ENCODE measurements at places on chromosomes 4 and X.
A peak's percentile ranks its signal among the peaks of the same experiment; 100 is the strongest.

DNA sequence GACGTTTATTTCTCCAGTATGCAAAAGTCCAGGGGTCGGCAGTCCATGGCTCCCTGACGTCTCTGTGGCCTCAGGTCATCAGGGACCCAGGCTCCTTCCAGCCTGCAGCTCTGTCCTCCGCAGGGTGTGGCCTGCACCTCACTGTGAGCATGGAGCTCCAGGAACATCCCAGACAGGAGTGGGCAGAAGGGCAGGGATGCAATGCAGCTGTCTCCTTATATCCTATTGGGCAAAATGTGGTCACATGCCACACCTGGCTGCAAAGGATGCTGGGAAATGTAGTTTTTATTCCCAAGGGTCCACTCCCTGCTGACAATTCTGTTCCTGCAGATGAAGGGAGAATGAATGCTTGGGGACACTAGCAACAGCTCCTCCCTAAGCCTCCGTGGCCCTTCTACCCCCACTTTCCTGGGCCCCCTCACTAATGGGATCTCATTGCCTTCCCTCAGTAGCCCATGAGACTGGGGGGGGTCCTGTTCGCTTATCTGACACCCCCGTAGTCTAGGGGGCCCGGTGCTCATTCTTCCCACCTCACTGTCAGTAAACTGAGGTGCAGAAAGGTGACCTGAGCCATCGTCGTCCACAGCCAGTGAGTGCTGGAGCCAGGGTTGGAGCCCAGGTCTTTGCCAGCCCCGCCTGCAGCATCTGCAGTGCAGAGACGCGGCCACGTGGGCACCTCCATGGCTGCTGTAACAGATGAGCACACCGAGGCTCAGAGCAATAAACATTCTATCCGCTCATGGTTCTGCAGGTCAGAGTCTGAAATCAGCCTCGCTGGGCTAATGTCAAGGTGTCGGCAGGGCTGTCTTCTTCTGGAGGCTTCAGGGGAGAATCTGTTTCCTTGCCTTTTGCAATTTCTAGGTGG lies 5.9 kb upstream of the GRPEL1 start:
- DNase-seq = no peak

GRCh38 chrX:123525123-123525725 lies 207.6 kb downstream of the THOC2 start:
- DNase-seq = no peak

GRCh38 chr4:25405453-25405852 lies 28.4 kb downstream of the ANAPC4 start:
- DNase-seq = no peak

DNA sequence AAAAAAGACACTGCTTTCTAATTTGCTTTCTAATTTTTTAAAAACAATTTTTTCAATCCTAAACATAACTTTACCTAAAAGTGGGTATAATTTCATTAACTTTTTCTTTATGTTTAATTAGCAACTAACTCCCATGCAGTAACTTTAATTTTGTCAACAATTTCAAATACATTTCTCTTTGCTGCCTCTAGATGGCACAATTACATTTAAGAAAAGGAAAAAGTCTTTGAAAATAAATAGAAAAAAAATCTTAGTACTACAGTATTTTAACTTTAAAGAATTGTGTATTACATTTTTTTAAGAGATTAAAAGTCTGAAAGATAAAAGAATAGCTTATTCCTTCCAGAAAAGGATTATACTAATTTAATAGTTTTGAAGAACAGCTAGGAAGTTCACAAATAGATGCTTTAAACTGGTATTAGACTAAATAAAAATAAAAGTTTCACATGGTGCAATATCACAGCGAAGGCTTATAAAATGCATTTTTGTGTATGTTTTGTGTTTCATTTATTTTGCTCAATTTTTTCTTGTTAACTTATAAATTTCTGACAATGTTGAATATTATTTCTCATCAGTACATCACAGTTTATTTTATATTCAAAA lies 105.1 kb downstream of the ADGRA3 start:
- no peak for DNase-seq

DNA sequence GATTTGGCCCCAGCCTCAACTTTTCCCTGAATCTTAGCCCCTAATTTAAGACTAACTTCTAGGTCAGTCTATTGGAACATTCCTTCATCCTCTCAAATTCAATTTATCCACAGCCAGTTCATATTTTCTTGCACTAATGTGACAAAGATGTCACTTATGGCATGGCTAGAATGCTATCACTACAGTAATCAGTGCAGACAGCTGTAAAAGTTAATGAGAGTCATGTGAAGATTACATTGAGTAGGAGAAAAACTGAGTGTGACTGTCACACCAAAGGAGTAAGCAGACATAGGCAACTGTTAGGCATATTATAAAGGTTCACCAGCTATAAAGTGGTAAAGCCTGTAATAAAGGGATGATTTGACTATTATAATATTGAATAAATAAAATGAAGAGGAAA lies 42.6 kb downstream of the GABRG1 start:
- DNase-seq = no peak

DNA sequence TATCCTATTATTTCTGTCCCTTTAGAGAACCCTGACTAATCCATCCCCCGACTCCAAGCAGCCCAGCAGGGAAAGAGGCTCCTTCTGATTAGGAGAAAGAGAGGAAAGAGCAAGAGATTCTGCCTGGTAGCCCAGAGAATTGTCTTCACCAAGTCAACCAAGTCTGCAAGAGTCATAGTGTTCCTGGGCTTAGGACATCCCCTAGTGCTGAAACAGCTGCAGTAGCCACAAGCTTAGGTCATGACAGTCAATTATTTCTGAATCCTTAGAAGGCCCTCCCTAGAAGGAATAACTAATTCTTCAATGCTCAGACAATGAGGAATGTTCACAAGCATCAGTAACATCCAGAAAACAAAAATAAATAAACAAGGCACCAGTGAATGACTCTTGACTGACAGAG lies 480.3 kb upstream of the GRIA3 start:
- no peak for DNase-seq

GRCh38 chr4:137649711-137650450 lies 117.6 kb upstream of the PCDH18 start:
- no peak for DNase-seq

DNA sequence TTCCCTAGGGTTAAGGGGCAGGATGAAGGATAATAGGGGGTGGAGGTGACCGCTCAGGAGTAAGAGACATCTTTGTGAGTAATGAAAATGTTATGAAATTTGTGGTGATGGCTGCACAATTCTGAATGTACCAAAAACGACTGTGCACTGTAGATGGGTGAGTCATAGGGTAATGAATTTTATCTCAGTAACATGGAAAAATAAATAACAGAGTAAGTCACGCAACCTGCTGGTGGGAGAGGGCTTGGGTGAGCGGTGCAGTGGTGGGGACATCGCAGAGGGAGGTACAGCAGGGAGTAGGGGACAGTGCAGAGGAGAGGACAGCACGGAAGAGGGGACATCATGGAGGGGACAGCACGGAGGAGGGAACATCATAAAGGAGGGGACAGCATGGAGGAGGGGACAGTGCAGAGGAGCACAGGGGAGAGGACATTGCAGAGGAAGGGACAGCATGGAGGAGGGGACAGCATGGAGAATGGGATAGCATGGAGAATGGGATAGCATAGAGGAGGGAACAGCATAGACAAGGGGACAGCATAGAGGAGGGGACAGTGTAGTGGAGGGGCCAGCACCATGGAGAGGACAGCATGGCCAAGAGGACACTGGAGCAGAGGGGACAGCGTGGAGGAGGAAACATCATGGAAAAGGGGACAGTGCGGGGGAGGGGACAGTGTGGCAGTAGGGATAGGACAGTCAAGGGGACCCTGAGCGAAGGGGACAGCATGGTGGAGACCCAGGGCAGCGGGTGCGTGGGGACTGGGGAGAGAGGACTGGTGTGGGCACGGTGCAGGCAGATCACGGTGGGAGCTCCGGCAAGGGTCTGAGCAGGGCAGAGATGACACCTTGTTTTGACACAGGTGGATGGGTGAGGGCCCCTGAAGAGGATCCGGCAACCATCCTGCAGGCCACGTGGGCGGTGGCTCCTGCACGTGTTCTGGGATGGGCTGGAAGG lies 68.5 kb upstream of the MXD4 start:
- DNase-seq = no peak

GRCh38 chr4:152117520-152117919 lies 356.7 kb upstream of the GATB start:
- DNase-seq = no peak

DNA sequence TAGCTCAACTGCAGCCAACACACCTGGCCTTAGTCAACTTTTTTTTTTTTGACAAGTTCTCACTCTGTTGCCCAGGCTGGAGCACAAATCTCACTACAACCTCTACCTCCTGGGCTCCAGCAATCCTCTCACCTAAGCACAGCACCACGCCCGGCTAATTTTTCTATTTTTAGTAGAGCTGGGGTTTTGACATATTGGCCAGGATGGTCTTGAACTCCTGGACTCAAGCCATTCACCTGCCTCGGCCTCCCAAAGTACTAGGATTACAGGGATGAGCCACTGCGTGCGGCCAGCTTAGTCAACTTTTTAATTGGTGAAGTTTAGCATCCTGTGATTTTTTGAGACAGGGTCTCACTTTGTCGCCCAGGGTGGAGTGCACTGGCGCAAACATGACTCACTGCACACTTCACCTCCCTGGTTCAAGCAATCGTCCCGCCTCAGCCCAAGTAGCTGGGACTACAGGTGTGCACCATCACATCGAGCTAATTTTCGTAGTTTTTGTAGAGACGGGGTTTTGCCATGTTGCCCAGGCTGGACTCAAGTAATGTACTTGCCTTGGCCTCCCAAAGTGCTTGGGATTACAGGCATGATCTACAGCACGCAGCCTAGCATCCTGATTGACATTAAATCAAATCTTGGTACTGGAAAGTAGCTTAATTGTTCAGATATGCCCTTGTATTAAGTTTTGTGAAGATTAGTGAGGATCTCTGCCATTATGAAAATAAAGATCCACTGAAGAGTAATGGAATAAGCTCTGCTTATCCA lies 8.3 kb downstream of the HNRNPDL start:
- DNase-seq = no peak

GRCh38 chr4:16351161-16351560 lies 124.9 kb upstream of the TAPT1 start:
- no peak for DNase-seq

GRCh38 chrX:22278375-22278774 lies 5.7 kb downstream of the CBLL2 start:
- DNase-seq = no peak

DNA sequence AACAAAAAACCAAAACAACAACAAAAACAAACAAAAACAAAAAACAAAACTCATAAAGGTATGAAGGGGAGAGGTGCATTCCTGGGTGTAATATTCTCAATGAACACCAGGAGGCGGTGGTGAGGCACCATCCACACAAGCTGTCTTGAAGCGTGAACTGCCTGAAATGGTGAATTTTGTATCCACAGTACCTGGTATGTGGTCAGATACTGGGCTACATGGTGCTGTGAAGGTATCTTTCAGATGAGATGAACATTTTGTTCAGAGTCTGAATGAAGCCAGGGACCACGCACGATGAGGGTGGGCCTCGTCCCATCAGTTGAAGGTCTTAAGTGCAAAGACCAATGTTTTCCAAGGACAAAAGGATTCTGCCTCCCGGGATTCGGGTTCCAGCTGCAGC lies 58.5 kb downstream of the ASMT start:
- peak; percentile 31 for DNase-seq

GRCh38 chr4:89110541-89110985 lies 770 bp upstream of the TIGD2 start:
- DNase-seq = no peak

- no peak for DNase-seq
These were observed 59.6 kb downstream of the FAM193A start for GRCh38 chr4:2595952-2596552.

DNA sequence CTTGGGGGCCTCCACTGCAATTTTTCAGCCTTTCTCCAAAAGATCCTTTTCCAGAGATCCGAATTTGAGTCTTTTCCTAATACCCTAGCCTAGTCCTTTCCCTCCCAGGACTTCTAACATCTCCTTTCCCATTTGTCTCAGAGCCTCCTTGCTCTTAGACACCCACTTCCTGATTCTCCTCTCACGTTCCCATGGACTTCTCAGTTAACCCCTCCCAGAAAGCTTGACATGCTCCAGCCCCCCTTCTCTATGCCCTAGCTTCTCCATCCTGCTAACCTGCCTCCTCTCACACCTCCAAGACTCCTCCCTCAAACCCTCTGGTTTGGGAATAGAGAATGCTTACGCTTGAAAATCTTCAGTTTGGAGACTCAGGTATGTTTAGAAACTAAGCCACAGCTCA lies 2.5 kb downstream of the UBA1 start:
- no peak for DNase-seq

DNA sequence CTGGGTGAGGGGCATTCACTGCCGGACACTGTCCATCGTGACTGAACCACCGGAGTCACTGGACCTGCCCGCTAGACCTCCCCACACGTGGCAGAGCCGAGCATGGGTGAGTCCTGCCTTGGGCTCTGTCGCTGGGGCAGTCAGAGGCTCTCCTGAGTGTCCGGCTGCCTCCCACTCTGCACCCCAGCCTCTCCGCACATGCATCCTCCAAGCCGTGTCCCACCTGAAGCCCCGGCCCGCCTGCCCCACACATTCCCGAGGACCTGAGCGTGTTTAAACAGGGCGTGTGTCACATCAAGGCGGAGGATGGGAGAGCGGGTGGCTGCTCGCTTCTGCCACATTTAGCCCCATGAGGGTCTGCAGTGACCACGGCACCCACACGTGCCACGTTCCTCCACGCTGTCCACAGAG lies 4.7 kb downstream of the CPLX1 start:
- no peak for DNase-seq
